ENCODE measurements at places on chromosomes 12 and 14. TPM values are rescaled to one million over a fixed set of nuclear protein-coding genes. Genes with fewer than 3 reads are reported as not detected.

GRCh38 chr14:65077318-65077717, 25.0 kb downstream of the MAX start:
- no peak for DNase-seq

The LRRIQ1 gene
- 0.84 TPM for polyA plus RNA-seq

The WNT5B gene
- 1.6 TPM for polyA plus RNA-seq

DNA sequence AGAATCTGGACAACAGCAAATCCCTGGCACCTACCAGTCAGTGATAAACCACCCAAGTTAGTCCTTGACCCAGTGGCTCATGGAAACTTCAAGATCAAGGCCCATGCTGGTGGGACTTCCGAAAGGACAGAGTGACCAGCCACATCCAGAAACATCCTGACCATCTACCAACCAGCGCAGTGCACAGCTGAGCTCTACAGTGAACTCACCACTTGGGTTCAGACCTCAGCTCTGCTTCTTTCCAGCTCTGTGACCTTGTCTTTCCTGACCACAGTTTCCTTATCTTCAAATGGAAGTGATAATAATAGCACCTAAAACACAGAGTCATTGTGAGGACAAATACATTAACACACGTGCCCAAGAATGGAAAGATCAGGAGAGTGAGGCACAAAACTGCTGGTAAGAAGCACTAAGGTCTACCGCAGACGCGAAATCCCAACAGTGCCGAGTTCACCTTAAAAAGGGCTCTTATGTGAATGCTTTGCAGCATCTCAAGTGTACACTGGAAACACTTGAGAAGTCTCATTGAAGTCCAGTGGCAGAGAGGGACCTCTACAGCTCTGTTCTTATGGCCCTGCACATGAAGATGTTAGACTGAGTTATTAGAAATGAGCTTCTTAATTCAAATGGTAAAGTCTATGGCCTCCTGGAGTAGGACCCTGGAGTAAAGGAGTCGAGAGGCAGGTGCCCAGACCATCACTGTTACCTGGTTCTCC, 128.8 kb downstream of the CCDC60 start:
- no peak for DNase-seq

- DNase-seq: no peak
Observed at GRCh38 chr12:31570880-31571279, 20.1 kb downstream of the DENND5B start.

DNA sequence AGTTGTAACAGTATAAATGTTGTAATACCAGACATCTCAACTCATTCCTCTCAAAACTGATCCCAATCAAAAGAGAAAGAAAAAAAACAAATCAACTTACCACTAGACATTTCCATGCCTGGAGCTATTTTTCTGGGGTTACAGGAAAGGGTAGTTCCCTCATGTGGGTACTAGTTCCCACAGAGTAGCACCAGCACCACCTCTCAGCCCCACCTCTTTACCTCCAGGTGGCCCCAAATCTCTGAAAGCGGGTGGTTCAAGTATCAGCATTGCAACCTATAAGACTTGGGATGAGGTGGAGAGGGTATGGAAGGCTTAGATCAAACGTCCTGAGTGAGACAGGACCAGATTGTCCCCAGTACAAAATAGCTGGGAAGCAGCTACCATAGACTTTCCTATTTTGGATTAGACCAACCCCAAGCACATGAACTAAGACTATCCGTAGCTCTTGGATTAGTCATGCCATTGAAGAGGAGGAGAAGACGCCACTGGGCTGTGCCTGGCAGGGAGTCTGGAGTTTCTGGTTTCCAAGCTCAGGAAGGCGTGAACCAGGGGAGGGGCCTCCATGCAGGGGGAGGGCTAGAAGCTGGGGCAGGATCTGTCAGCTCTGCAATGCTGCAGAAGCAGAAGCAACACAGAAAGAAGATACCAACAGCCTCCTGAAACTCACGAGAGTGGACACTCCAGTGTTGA, at the start of gene SLC39A2:
Gene SLC39A2, plus strand, starts transcription at position 620 of the 693 bp plus-strand sequence. CDS start 154 bp downstream, outside the sequence.
- DNase-seq: no peak

GRCh38 chr12:131782061-131782460, 46.1 kb upstream of the MMP17 start:
- no peak for DNase-seq

DNA sequence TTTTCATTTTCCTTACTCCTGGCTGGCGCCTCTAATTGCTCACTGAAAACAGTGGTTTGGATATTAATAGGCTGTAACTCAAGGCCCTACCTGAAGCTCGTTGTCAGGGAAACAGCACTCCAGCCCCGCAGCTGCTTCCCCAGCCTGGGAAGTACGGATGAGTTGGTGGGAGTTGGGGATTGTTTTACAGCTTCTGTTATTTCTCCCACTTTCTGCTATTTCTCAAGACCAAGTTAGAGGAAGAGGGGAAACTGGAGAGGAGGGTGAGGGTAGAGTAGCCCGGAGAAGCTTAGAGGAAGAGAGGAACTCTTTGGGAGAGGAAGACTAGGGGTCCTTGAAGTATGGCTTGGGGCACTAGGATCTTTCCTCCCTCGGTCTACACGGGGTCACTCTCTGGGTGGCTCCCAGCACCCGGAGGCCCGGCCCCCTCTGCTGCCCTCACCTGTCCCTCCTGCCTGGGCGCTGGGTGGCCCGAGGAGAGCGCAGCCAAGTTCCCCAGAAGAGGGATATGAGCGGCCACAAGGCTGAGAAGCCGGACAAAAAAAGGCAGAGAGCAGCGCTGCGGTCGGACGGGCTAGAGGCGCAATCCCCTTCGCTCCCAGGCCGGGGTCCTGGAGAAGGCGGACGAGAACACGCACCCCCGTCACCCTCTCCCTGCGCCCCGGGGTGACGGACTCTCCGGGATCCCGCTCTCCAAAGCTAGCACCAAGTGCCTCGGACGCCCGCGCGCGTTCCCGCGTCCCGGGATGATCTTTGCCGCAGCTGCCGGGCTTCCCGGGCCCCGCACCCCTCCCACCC, 671 bp downstream of the SPTB start:
- DNase-seq: peak; percentile 23

DNA sequence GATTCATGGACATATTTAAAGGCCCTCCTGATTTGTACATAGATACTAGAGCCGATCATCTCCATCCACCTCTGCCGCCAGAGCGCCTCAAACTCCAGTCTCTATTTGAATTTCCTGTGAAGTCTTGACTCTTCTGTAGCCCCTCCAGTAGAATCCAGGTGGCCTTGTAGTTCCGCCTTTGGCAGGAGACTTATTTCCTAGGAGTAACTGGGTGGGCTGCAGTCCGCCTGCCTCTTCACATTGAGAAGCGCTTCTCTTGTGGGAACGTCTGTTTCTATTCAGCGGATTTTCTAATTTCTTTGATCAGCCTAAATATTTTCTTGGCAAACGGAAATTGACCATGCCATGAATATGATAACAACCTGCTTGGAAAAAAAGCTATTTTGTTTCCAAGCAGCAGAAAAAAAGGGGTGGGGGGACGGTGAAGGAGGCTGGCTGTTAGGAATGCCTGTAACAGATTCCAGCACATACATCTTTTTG, 9.0 kb upstream of the SIX1 start:
- no peak for DNase-seq

GRCh38 chr12:40156021-40156764, 50.3 kb upstream of the SLC2A13 start:
- DNase-seq: no peak

The ESRRB gene
- polyA plus RNA-seq: 0.15 TPM

- DNase-seq: no peak
Observed at GRCh38 chr14:39036760-39037159, 66.3 kb downstream of the SEC23A start.

GRCh38 chr12:45214749-45215418, 1.0 kb upstream of the ANO6 start:
- no peak for DNase-seq

- DNase-seq: no peak
Observed at GRCh38 chr14:89486961-89487360, 69.9 kb upstream of the FOXN3 start.

- peak; percentile 80 for DNase-seq
Observed at GRCh38 chr14:105398044-105398725, at the start of gene TEX22. Gene TEX22 (plus strand): TSS chr14:105398538. CDS start chr14:105399341, 803 bp downstream.

The A2ML1 gene
- not detected for polyA plus RNA-seq

DNA sequence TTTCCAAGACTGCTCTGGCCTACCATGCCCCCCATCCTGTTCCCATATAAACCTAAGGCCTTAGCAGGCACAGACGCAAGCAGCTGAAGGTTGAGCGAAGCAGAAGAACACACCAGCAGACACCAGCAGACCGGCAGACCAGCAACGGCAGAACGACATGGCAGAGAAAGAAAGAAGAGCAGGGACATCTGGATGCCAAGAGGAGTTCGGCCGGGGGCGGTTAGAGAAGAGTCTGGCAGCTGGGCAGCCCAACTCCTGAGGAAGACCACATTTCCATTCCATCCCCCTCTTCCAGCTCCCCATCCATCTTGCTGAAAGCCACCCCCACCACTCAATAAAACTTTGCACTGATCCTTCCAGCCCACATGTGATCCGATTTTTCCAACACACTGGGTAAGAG, 5.2 kb upstream of the ST8SIA1 start:
- no peak for DNase-seq

DNA sequence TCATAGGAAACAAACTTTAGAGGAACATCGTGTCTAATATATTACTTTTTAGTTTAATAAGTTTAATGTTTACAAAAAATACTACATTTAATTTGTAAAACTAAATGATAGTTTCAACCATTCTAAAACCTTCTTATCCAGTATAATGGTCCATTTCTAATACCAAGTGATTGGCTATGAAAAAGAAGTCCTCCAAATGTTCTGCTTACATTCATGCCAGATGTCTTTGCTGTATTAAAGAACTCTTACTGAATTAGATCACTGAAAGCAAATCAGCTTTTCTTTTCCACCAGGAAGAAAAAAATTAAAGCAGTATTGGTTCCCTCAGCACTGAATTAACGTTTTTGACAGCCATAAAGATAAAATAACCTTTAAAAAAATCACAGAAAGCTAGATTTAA, 3.7 kb downstream of the NOVA1 start:
- no peak for DNase-seq

The SLC10A1 gene
- not detected for polyA plus RNA-seq

The RIPK3 gene
- not detected for polyA plus RNA-seq

DNA sequence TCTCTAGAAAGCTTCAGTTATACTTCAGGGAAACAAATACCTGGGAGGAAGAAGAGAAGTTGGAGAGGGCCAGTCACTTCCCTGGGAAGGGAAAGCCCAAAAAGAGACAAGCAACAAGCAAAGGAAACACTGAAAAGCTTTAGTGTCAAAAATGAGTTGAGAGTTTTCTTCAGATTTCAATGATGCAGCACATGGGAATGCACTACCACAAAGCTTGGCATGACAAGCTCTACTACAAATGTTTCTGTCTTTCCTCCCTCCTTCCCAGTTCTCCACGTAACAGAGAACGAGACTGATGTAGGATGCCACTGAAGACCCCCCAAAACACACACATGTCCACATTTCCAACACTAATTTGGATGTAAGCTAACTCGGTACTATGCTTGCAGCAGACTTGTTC, 26.8 kb upstream of the ADAMTS20 start:
- DNase-seq: no peak

DNA sequence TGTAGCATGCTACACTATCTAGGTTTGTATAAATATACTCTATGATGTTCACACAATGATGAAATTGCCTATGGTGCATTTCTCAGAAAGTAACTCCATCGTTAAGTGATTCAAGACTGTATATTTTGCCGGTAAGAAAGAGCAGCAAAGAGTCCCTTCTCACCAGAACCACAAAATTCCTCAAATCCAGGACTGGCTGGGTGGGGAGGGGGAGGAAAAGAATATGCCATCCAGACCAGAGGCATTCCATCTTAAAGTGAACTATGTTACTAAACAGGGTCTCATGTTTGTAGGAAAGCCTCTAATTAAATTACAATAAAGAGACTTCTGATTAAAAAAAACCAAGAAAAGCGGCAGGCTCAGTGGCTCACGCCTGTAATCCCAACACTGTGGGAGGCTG, 11.5 kb downstream of the UBE2N start:
- DNase-seq: no peak

- no peak for DNase-seq
Observed at GRCh38 chr12:44403185-44403584, 472.9 kb downstream of the NELL2 start.

GRCh38 chr12:65867394-65867793, 43.1 kb downstream of the HMGA2 start:
- DNase-seq: no peak

GRCh38 chr14:102588821-102589220, 3.6 kb upstream of the RCOR1 start:
- DNase-seq: no peak

All from A549 (cell line).